Aorta (tissue), 5 donors: ENCODE measurements at places on chromosomes 6 and 20. TPM values are rescaled to one million over a fixed set of nuclear protein-coding genes. Genes with fewer than 3 reads are reported as not detected.

DNA sequence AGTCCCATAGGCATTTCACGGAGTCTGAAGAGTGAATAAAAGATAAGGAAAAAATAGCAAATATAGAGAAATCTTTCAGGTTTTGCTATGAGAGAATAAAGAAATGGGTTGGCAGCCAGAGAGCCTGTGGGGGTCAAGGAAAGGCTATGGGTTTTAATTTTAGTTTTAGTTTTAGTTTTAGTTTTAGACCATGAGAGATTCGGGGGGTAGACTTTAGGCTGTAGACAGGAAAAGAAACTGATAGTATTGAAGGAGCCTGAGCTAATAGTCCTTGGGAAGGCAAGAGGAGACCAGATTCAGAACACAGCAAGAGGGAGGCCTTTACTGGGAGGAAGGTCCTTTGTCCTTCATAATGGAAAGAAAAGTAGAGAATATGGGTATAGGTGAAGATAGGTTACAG, 19.3 kb downstream of the DOP1A start:
- DNase-seq: no peak

- no peak for DNase-seq
Observed at GRCh38 chr6:45651301-45651700, 273.6 kb upstream of the SUPT3H start.

- DNase-seq: no peak
Observed at GRCh38 chr20:63268671-63269439, 3.8 kb upstream of the ARFGAP1 start.

Gene MAFB
- 66.3 TPM for total RNA-seq
